ENCODE measurements at places on chromosomes 2 and 18.

GRCh38 chr2:188571543-188572303, 280.0 kb downstream of the GULP1 start:
- DNase-seq, result no peak

- DNase-seq, result no peak
Measured at GRCh38 chr2:99970292-99970868, 172.0 kb downstream of the AFF3 start.

GRCh38 chr2:21381421-21381820, 257.7 kb downstream of the TDRD15 start:
- no peak for DNase-seq

- DNase-seq, result no peak
Measured at GRCh38 chr2:227324642-227324994, 433 bp upstream of the MFF start.

DNA sequence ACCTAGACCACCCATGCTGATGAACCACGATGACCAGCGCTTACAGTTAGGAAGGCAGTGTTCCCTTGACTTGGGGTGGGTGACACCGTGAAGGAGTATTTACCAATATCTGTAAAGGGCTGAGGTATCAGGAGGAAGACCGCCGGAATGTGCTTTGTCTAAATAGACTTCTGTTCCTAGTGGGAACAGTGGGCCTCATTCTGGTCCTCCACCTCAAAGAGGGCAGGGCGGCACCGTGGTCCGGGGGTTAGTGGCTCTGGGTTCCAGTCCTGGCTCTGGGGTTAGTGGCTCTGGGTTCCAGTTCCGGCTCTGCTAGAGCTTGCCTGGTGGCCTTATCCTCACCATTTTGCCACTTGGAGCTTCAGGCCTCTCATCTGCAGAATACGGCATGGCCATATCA, 91.6 kb upstream of the SMAD2 start:
- no peak for DNase-seq

GRCh38 chr2:147456779-147457178, 388.1 kb upstream of the ACVR2A start:
- no peak for DNase-seq

DNA sequence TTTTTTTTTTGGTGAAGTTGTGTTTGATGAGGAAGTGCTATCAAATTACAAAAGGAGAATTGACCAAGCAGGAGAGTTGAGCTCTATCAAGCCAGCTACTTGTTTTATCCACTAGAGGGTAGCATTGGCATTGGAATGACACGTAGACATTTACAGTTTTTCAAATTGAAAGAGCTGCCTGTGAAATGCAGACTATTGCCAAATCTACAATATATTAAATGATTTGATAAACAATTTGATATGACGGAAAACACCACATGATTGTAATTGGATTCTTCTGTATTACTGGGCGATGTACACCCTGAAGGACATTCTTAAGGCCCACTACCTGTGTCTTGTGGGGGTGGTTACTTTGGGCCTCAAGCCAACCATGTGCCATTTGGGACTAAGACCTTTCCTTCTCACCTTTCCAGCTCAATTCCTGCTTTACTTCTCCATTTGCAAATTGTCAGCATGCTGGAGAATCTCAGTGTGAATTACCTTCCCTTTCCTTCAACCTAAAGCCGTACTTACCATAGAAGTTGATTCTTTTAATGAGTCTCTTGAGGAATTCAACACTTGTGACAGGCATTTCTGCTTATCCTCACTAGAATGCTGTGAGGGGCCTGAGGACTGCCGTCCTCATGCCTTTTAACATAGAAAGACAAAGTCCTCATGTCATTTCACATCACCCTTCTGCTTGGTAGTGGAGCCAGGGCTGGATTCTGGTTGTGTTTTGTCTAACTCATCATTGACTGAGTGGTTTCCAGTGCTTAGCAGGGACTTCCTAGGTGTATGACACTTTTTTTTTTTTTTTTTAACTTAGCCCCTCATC, 134.8 kb upstream of the THUMPD2 start:
- DNase-seq, result peak; percentile 62

- no peak for DNase-seq
Measured at GRCh38 chr2:134897932-134898331, 20.7 kb upstream of the CCNT2 start.

DNA sequence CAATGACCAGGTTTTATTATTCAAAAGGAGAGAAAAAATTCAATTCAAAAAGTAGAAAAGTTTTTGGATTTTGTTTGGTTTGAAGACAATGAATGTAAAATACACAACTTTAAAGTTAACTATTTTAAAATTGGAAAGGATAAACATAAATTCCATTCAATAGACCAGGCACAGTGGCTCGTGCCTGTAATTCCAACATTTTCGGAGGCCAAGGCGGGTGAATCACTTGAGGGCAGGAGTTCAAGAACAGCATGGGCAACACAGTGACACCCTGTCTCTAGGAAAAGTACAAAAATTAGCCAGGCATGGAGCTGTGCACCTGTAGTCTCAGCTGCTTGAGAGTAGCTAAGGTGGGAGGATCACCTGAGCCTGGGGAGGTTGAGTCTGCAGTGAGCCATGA, 54.7 kb downstream of the SCN9A start:
- no peak for DNase-seq

- DNase-seq, result no peak
Measured at GRCh38 chr18:10139783-10140410, 226.1 kb downstream of the VAPA start.

DNA sequence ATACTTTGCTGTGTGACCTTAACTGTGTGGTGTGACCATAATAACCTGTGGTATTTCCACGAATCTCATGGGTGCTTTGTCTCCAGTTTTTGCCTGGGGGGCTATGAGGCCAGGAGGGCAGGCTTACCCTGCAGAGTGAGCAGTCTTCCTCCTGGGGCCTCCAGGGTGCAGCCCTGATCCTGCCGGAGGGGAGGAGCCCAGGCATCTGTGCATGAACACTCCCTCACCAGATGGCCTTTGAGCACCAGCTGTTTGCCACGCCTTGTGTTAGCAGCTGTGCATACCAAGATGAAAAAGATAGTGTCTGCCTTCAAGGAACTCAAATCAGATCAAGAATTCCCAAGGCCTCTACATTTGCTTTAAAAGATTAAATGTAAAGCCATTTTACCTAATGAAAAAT, 75.0 kb upstream of the RBM44 start:
- DNase-seq, result peak; percentile 27

GRCh38 chr2:201735486-201735885, 37.0 kb upstream of the MPP4 start:
- DNase-seq, result no peak

- DNase-seq, result no peak
Measured at GRCh38 chr18:74242438-74243096, 49.2 kb downstream of the CYB5A start.

GRCh38 chr2:146324951-146325350, 1519.9 kb upstream of the ACVR2A start:
- DNase-seq, result no peak

DNA sequence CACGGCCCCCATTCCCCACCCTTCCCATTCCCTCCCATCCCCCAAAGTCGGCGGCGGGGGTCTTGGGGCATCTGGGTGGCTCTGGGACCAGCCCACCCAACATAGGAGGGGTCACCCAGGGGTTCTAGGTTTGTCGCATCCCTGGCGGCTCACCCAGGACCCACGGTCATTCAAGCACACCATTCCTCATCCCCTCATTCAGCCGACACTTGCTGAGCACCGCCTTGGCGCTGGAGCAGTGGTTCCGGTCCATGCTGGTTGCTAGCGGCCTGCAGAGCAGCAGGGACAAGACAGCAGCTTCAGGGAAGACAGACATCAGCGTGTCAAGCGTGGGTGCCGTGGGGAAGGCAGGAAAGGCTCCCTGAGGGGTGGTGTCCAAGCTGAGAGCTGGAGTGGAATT, 50.5 kb upstream of the OTOS start:
- DNase-seq, result no peak

DNA sequence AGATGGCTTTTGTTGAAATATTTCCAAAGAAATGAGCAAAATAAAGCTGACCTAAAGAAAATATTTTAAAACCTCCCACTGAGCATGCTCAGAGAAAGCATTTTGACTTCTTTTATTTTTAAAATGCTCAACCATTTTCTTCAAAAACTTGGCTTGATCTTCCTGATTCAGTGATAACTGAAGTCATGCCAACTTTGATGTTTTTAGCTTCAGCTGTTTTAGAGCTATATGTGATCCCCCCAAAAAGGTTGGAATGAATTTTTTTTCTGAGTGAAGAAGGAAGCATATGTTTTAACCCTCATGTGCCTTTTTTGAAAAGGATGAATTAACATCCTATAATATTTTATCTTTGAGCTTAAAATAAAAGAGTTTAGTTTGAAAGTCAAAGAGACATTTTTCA, 612.0 kb downstream of the ARHGAP15 start:
- DNase-seq, result no peak

- DNase-seq, result no peak
Measured at GRCh38 chr2:159114835-159115234, 146.4 kb downstream of the TANC1 start.

DNA sequence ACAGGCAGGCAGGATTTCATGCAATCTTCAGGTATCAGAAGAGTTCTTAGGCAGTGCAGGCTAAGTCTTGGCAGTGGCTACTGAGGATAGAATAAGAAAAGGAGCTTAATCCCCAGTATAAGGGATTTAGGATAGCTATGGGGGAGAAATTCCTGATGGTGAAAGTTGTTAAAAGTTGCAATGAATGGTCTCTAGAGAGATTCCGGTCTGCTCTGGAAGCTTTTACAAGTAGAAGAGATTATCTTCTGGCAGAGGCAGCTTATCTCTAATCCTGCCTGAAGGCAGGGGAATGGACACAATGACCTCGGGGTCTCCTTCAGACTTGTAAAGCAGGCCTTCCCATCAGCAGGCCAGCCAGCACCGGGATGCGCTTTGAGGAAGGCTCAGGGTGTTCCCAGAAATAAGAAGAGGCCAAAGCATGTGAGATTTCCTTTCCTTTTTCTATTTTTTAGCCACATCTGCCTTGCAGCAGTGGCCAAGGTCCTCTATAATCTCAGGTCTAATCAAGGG, 253.9 kb upstream of the KLHL29 start:
- no peak for DNase-seq

DNA sequence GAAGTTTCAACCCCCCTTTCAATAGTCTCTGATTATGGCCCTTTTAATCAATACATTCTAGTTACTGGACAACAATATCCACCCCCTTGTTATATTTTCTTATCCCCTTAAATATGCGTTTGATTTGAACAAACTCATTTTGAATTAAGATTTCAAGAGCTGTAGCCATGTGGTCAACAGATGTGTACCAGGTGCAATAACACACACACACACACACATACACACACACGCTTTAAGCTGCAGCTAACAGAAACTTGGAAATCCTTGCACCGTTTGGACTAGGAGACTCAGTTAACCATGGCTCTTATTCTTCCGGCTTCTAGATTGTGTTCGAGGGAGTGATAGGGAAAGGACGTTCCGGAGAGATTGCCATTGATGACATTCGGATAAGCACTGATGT, 82.8 kb downstream of the NRP2 start:
- no peak for DNase-seq

GRCh38 chr2:86344404-86344803, 7.0 kb upstream of the REEP1 start:
- peak; percentile 57 for DNase-seq

DNA sequence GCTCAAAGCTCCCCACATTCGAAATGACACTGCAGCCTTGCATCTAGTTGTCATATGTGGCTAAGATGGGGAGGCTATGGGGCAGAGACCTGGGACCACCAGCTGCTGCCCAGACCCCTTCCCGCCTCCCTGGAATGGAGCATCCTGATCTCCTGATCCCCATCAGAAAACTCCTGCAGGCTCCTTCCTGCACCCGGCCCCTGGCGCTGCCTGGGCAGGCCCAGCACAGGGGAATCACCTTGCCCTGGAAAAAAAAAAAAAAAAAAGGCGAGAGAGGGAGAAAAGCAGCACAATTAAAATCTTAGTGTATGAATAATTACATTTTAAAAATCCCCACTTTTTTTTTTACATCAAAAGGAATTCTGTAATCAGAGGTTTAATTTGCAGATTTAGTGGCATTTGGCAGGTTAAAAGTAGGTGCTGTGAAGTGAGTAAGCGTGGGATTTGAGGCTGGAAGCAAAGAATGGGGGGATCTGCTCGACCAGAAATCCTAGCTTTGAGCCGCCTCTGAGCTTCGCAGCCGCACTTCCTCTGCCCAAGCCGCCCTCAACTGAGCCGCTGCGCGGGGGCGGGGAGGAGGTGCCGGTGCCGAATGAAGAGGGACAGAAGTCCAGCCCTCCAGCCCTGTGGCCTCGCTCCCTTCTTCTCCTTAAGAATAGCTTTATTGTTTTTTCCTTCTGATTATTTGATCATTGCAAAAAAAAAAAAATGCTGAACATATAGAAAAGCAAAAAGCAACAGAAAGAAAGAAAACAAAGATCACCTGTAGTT, 30.0 kb downstream of the THNSL2 start:
- peak; percentile 11 for DNase-seq

DNA sequence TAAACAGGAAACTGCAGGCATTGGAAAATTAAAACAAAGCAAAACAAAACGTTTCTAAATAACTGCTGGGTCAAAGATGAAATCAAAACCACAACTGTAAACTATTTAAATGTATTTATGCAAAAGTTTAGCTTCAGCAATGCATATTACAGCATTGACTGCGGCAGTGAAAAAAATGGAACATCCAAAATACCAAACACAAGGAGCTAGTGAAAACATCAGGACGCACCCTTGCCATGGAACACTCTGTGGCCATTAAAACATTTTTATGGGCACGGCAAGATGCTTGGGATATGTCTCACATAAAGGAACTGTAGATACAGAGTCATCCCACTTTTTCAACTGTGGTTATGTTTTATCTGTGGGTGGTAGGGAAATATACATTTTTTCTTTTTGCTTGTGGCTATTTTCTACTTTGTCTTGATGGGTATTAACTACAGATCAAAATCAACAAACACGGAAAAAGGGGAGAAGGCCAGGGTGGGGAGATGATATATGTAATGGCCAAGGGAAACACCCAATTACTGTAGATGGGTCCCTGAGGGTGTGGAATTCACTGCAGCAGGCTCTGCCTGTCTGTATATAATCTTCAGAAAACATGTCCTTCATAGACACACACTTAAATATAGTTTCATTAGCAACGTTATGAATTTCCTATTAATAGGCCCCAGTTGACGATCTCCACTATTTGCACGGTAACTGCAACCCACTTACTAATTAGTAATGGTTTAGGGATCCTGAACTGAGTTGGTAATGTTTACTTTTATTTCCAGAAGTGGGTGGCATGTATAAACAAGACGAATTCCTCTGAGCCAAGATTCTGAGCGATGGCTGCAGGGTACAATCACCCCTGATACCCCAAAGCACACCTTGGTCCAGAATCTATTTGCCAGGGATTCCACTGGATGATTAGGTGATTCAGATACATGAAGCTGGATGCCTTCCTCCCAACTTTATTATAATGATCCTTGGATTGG, 110.5 kb downstream of the ACKR3 start:
- no peak for DNase-seq

DNA sequence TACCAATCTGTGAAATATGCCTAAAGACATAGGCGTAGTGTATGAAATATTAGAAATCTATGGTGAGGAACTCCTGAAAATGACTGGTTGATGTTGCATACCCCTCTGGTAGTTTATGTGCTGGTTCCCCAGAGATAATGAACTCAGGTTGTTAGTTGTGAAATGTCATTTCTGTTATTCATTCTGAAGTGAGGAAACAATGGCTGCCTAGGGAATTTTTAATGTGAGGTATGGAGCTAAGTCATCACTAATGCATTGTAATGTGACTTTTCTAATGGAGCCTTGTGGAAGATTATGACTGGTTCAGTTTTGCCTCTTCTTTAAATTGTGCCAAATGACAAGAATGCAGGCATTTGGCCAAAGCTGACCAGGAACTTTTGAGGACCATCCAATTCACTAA, 61.6 kb upstream of the RAB27B start:
- DNase-seq, result no peak

All from NCI-H774 (cell line).